ENCODE measurements at places on chromosomes 5 and 9. TPM values are rescaled to one million over a fixed set of nuclear protein-coding genes. Genes with fewer than 3 reads are reported as not detected.

DNA sequence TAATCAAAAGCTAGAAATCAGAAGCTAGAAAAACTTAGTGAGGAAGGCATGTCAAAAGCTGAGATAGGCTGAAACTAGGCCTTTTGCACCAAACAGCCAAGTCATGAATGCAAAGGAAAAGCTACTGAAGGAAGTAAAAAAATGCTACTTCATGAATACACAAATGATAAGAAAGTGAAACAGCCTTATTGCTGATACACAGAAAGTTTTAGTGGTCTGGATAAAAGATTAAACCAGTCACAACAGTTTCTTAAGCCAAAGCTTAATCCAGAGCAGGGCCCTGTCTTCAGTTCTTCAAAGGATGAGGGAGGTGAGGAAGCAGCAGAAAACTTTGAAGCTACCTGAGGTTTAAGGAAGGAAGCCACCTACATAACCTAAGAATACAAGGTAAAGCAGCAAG is 102.5 kb upstream of the SH3GL2 start:
- DNase-seq: no peak
- no peak overlapping the region for H3K27ac ChIP-seq
- no peaks in the 10 kb centered on the region for H3K4me1 ChIP-seq
- no peaks in the 10 kb centered on the region for H3K27me3 ChIP-seq

DNA sequence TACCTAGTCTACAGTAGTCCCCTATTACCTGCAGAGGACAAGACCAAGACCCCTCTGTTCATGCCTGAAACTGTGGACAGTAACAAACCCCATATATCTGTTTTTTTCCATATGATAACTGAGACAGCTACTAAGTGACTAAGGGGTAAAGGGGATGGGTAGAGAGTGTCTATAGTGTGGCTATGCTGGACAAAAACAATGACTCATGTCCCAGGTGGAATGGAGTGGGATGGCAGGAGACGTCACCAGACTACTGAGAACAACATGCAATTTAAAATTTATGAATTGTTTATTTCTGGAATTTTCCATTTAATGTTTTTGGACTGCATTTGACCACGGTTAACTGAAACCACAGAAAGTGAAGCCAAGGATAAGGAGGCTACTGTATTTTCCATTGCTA is 171.8 kb downstream of the AGTPBP1 start:
- H3K4me3 ChIP-seq: no peak overlapping the region
- no peaks in the 10 kb centered on the region for H3K27me3 ChIP-seq
- H3K36me3 ChIP-seq: peaks cover 15% of the 10 kb centered on the region

The TICAM2 gene
- total RNA-seq: 0.55 TPM

GRCh38 chr5:4777435-4777834 is 362.7 kb upstream of the ADAMTS16 start:
- no peak overlapping the region for H3K27ac ChIP-seq
- no peak overlapping the region for H3K4me3 ChIP-seq
- H3K36me3 ChIP-seq: no peaks in the 10 kb centered on the region
- H3K4me1 ChIP-seq: no peaks in the 10 kb centered on the region
- no peak for DNase-seq

- H3K27me3 ChIP-seq: peaks cover 18% of the 10 kb centered on the region
- no peak overlapping the region for H3K27ac ChIP-seq
- DNase-seq: no peak
- no peaks in the 10 kb centered on the region for H3K36me3 ChIP-seq
- no peak overlapping the region for H3K4me3 ChIP-seq
Observed at GRCh38 chr5:124733329-124733650, 13.1 kb downstream of the ZNF608 start.

DNA sequence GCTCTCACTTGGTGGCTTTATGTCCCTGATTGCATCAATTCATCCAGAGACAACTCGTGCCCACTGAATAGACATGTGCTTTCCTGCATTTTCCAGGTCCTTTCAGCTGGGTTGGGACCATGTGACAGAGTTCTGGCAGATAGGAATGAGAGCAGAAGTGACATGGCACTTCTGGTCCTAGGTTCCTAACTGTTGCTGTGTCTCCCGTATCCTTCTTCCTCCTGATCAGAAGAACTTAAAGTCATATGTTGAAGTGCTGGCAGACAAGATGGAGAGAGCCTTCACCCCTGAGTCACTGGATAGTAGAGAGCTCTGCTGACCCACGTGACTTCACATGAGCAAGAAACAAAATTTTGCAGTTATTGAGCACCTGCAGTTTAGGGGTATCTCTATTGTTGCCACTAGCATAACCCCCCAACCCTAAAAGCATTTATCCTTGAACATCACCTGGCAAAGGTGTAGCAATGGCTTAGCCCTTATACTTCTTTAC is 80.0 kb downstream of the NREP start:
- H3K36me3 ChIP-seq: no peaks in the 10 kb centered on the region
- H3K27me3 ChIP-seq: peaks cover 10% of the 10 kb centered on the region
- H3K27ac ChIP-seq: no peak overlapping the region
- no peak for DNase-seq

DNA sequence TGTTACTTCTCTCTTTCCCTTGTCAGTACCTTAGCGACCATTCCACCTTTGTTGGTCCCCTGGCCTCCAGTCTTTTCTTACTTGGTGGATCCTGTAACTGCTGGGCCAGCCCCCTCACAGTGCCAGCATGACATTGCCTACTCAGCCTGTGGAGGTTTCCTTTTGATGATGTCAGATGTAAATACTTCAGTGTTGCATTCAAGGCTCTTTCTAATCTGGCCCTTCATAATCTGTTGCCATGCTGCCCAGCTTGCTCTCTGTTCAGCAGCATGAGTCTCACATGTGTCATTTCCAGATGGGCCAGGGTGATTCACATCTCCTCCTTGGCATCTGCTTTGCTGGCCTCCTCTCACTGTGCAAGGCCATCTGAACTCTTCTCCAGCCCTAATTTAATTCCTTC is 57.1 kb downstream of the MAST4 start:
- no peak overlapping the region for H3K4me3 ChIP-seq
- H3K27me3 ChIP-seq: peaks cover 2% of the 10 kb centered on the region
- DNase-seq: no peak

GRCh38 chr5:158224253-158224652 is 365.3 kb upstream of the CLINT1 start:
- DNase-seq: no peak
- H3K36me3 ChIP-seq: no peaks in the 10 kb centered on the region
- H3K27ac ChIP-seq: no peak overlapping the region
- H3K4me1 ChIP-seq: no peaks in the 10 kb centered on the region

DNA sequence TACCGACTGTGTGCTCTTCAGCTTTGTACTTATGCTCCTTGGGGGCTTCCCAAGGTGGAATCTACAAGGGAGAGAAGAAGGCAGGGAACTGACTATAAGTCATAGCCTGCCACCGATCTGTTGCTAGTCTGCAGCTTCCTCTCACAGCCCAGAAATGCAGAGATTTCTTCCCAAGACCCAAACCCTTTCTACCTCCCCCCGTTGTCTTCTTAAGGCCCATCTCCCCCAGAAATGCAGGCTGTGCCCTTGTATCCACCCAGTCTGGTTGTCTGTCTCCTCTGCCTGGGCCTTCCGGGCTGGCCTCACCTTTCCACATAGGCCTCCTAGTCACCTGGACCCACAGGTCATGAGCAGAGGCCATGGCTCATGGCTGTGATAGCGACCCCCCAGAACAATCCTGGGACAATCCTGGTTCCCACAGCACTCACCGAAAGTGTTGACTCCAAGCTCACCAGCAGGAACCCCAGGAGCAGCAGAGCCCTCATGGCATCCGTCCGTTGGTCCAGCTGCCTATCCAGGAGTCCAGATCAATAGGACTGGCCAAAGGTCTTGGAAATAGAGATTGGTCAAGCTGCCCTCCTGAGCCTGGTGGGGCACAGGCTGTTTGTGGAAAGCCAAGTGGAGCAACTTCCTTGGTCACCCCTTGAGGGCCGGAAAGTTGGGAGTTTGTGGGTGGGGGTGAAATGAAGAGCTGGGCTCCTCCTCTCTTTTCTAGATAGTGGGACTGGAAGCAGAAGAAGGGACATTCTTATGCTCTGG is at the start of gene F12:
Gene F12, minus strand, starts transcription at position 522 of the 759 bp plus-strand sequence. Its CDS starts 37 bp downstream, at position 485.
- H3K4me3 ChIP-seq: no peak within 1 kb of the TSS
- peak within 1 kb of the TSS; percentile 47 for H3K27ac ChIP-seq
- peaks cover 5% of the 10 kb centered on the region for H3K27me3 ChIP-seq
- H3K4me1 ChIP-seq: peaks cover 67% of the 10 kb centered on the region
- no peaks in the 10 kb centered on the region for H3K36me3 ChIP-seq

The SLC6A18 gene
- total RNA-seq: not detected

- DNase-seq: no peak
- H3K27me3 ChIP-seq: peaks cover 3% of the 10 kb centered on the region
- H3K36me3 ChIP-seq: no peaks in the 10 kb centered on the region
- no peak overlapping the region for H3K4me3 ChIP-seq
- no peak overlapping the region for H3K27ac ChIP-seq
Observed at GRCh38 chr5:180988016-180988415, 630 bp upstream of the BTNL3 start.

DNA sequence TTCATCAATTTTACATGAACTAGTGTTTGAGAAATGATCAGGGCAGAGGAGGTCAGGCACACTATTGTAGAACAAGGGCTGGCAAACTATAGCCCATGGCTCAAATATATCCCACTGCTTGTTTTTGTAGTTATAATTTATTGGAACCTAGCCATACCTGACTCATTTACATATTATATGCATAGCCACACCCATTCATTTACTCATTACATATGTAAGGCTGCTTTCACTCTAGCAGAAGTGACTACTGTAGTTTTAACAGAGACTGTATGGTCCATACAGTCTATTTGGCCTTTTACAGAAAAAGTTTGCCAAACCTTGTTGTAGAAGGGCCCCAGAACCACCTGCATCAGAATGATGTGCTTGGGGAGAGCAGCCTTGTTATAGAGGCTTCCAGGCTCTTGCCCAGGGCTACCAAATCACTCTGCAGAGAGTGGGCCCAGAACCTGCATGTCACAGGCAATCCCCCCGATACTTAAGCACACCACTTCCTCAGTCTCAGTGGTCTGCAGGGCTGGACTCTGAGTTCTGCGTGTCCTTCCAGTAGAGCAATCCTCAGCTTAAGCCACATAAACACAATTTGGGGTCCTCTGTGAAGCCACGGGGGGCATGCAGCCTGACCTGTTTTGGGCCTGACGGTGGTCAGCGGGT is 6.7 kb downstream of the ANKS6 start:
- H3K4me3 ChIP-seq: no peak overlapping the region
- no peak overlapping the region for H3K27ac ChIP-seq
- H3K27me3 ChIP-seq: no peaks in the 10 kb centered on the region
- H3K4me1 ChIP-seq: peaks cover 10% of the 10 kb centered on the region
- no peaks in the 10 kb centered on the region for H3K36me3 ChIP-seq

GRCh38 chr5:143495110-143495509 is 91.6 kb upstream of the NR3C1 start:
- DNase-seq: no peak
- no peak overlapping the region for H3K4me3 ChIP-seq
- H3K4me1 ChIP-seq: no peaks in the 10 kb centered on the region
- H3K27ac ChIP-seq: no peak overlapping the region

DNA sequence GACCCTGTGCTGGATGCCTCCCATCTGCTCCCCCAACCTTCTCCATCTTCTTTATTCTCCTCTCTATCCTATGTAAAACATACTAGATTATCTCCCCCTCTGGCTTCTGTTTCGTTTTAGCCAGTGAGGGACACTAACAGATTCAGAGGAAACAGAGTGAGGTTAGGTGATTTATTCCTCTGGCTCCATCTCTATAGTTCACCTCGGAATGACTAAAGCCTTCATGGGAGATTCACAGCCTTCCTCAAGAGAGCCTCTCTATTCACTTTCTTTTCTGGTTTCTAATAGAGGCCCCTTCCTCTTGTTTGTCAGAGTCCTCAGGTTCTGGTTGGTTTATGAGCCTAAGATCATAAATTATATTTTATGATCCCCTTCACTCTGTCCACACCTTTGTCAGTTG is 633.1 kb upstream of the TYRP1 start:
- H3K36me3 ChIP-seq: no peaks in the 10 kb centered on the region
- no peaks in the 10 kb centered on the region for H3K27me3 ChIP-seq
- no peak overlapping the region for H3K27ac ChIP-seq

DNA sequence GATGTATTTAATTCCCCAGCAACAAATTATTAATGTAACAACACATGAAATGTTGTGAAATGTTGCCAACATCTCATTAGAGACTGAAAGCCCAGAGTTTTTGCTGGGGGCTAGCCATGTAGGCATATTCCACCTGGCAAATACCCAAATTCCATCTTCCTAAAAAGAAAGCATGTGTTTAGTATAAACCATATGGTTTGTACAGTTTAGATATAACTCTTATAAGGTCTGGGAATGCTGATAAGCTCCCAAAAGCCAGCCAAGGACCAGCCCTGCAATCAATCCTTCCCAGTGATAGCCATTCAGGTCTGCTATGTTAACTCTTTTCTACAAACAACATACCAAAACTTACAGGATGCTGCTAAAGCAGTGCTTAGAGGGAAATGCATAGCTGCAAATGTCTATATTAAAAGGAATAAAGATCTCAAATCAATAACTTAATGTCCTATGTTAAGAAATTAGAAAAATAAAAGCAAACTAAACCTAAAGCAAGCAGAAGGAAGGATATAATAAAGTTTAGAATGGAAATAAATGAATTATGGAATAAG is 158.9 kb downstream of the AUH start:
- peaks cover 56% of the 10 kb centered on the region for H3K36me3 ChIP-seq
- no peak for DNase-seq
- H3K4me3 ChIP-seq: no peak overlapping the region
- no peaks in the 10 kb centered on the region for H3K27me3 ChIP-seq

DNA sequence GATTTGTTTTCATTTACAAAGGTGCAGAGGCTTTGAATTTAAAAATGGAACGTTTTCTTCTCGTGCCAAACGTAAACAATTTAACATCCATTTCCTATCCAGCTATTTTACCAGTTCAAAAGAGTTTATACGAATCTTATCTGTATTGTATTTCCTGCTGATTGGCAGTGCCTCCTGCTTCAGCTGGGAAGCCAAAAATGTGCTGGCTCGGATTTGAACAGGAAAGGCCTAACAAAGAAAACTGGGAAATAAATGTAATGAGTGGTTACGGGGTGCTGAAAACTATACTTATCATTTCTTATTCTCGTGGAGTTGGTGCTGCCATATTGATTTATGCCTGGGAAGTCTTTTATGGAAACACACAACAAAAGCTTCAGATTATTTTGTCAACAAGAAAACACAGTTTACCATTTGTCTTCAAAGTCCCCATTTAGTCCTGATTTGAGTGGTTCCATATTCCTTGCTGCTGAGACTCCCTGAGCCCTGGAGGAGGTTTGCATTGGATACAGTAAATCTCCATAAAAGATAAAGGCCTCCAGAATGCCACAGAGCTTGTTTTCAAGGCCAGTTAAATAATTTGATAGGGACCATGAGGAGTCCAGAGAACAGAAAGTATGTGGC is 507.4 kb downstream of the RASEF start:
- H3K4me1 ChIP-seq: no peaks in the 10 kb centered on the region
- no peaks in the 10 kb centered on the region for H3K27me3 ChIP-seq
- H3K36me3 ChIP-seq: no peaks in the 10 kb centered on the region
- H3K27ac ChIP-seq: no peak overlapping the region

The TAS2R1 gene
- not detected for total RNA-seq

All from activated CD8-positive, alpha-beta T cell treated with anti-CD3 and anti-CD28 coated beads, Interleukin-2, amount 10 ng/mL, durations not matched to agents 7 days and 5 days (primary cell).